ENCODE measurements at places on chromosomes 7 and 10. TPM values are rescaled to one million over a fixed set of nuclear protein-coding genes. Genes with fewer than 3 reads are reported as not detected.

- no peaks in the 10 kb centered on the region for H3K36me3 ChIP-seq
- H3K27ac ChIP-seq = peak overlapping the region; percentile 80
- H3K4me1 ChIP-seq = peaks cover 7% of the 10 kb centered on the region
- no peak for DNase-seq
- H3K27me3 ChIP-seq = no peaks in the 10 kb centered on the region
Observed at GRCh38 chr7:108525327-108525984, 479 bp downstream of the PNPLA8 start.

DNA sequence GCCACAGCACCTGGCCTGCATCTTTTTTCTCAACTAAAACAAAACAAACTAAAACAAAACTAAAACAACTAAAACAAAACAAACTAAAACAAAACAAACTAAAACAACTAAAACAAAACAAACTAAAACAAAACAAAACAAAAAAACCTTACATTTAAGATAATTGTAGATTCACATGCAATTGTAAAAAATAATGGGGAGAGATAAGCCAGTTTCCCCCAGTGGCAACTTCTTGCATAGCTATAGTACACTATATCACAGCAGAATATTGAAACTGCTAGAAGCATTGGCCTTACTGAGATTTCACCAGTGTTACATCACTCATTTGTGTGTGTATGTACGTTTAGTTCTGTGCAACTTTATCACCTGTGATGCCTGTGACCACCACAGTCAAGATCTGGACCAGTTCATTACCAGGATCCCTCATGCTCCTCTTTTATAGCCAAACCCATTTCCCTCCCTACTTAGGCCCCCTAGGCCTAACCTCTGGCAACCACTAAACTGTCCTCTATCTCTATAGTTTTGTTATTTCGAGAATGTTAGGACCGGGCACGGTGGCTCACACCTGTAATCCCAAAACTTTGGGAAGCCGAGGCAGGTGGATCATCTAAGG lies 9.3 kb downstream of the FXYD4 start:
- H3K4me3 ChIP-seq = no peak overlapping the region
- peaks cover 4% of the 10 kb centered on the region for H3K36me3 ChIP-seq
- no peak overlapping the region for H3K27ac ChIP-seq
- DNase-seq = no peak
- no peaks in the 10 kb centered on the region for H3K27me3 ChIP-seq

DNA sequence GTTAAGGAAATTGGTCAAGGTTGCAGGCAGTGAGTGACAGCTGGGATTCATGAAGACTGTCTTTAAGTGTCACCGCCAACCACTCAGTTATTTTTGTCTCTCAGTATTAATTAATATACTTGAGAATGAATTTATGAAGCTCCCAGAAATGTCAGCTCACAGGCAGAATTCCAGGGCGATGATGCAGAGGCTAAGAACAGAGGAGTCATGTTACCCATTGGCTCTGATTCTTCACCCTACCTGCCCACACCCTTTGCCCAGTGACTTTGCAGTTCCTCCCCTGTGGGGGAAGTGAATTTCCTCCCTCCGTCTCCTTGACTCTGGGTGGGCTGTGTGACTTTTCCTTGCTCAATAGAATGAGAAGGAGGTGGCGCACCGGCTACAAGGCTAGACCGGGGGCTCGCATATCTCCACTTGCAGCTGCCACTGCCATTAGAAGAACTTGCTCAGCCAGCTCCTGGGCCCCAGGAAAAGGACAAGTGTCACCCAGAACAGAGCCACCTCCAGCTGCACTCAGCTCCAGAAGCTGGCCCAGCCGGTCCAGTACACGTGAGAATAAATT lies 157.1 kb upstream of the PRKCQ start:
- no peak overlapping the region for H3K4me3 ChIP-seq
- no peaks in the 10 kb centered on the region for H3K4me1 ChIP-seq
- H3K27me3 ChIP-seq = no peaks in the 10 kb centered on the region

DNA sequence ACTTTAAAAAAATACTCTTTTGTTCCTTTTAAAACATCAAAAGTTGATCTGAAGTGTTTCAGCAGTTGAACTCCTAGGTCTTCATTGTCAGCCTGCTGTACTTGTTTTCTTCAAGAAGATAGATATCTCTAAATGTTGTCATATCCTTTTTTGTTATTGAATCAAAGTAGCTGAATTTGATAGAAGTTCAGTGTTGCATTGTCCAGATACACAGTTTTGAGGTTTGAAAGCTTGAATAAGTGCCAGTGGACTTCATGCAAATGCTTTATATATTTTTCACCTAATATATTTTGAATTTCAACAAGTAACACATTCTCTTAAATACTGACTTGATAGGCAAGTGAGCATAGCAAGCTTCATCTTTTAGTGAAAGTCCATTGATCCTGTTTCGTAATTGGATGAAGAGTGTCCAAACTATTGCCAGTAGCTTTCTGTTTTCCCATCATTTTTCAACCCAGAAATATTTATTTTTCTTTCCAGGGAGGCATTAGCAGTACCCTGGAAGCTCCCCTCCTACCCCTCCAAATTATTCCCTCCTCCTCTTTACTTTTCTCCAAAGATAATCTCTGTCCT lies 114.4 kb downstream of the TPST1 start:
- H3K4me3 ChIP-seq = no peak overlapping the region
- no peak overlapping the region for H3K27ac ChIP-seq
- H3K27me3 ChIP-seq = no peaks in the 10 kb centered on the region
- no peaks in the 10 kb centered on the region for H3K4me1 ChIP-seq

DNA sequence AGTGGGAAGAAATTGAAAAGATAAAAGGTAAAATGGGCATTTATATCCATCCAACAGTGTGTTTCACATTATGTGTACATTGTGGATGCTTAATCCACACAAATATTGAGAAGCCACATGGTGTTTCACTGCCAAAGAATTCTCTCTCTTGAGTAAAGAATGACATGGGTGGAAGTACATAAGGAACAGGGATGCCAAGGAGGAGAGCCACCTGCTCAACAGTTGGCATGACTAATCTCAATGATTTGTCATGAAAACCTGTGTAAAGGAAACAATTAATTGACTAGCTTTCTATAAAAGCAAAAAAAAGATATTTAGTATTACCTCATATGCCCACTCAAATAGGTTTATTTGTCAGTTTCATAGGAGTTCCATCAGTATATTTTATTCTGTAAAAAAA lies 43.1 kb downstream of the MAGI2 start:
- no peak for DNase-seq
- H3K36me3 ChIP-seq = no peaks in the 10 kb centered on the region
- H3K4me3 ChIP-seq = no peak overlapping the region
- H3K27me3 ChIP-seq = no peaks in the 10 kb centered on the region

DNA sequence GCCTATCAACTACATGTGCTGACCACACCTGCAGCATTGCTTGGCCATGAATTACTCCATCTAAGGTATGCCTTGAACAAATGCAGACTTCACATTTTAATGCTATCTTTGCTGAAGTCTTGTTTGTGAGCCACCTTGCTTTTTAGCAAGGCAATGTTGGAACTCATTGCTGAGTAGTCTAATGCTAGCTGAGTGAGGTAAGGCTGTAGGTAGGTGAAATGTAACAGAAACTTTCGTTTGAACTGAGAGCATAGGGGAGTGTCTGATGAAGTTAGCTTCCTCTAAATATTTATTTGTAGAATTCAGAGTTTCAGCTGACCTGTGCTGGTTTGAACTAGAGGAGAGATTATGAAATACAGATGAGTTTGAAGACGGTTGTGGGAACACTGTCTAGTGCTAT lies 238.5 kb downstream of the SEMA3A start:
- DNase-seq = no peak
- no peaks in the 10 kb centered on the region for H3K4me1 ChIP-seq
- no peak overlapping the region for H3K27ac ChIP-seq
- H3K4me3 ChIP-seq = no peak overlapping the region

DNA sequence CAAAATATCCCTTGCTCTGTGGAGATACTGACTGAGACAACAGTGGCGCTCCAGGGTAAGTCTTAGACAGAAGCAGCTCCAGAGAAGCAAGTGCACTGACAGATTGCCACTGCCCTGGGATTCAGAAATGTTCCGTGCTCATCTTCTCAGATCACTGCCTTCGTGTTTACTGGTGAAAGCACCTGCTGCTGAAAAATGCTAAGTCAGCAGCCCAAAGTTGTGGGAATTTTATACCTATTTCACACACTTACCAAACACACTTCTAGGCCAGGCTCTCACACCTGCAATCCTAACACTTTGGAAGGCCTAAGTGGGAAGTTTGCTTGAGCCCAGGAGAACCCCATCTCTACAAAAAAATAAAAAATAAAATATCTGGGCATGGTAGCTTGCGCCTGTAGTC lies 63.2 kb upstream of the DLX6 start:
- no peaks in the 10 kb centered on the region for H3K36me3 ChIP-seq
- H3K27ac ChIP-seq = no peak overlapping the region
- no peaks in the 10 kb centered on the region for H3K4me1 ChIP-seq
- H3K4me3 ChIP-seq = no peak overlapping the region
- H3K27me3 ChIP-seq = no peaks in the 10 kb centered on the region

DNA sequence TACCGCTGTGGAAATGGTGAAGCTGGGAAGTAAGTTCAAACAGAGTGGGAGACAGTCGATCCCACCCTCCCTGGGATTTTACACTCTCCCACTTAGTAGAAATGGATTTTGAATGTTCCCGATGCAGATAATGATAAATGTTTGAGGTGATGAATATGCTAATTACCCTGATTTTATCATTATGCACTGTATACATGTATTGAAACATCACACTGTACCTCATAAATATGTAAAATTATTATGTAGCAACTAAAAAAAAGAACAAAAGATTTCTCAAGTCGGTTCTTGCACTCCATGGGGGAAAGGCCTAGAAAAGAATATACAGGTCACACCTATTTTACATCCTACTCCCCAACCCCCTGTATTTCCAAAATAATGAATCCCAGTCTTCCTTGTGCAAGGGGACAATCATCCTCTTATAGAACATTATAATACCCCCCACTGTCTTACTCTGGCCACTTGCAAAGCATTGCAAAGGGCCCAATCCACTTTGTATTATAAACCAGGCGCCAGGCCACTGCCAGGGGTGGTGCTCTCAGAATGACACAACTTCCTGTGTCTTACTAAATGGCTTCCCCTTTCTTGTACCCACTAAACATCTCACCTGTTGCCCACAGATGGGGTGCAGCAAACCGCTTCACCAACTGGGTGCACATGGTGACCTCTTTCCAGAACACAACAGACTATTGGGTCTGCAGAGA lies 20.6 kb upstream of the OR2AE1 start:
- no peak overlapping the region for H3K27ac ChIP-seq
- peaks cover 8% of the 10 kb centered on the region for H3K4me1 ChIP-seq
- peaks cover 22% of the 10 kb centered on the region for H3K36me3 ChIP-seq
- no peak for DNase-seq
- no peaks in the 10 kb centered on the region for H3K27me3 ChIP-seq

- peak overlapping the region; percentile 83 for H3K27ac ChIP-seq
- H3K4me1 ChIP-seq = peaks cover 11% of the 10 kb centered on the region
- H3K4me3 ChIP-seq = peak overlapping the region; percentile 65
- DNase-seq = no peak
- H3K36me3 ChIP-seq = no peaks in the 10 kb centered on the region
Observed at GRCh38 chr10:103916254-103916653, 1.7 kb downstream of the STN1 start.

DNA sequence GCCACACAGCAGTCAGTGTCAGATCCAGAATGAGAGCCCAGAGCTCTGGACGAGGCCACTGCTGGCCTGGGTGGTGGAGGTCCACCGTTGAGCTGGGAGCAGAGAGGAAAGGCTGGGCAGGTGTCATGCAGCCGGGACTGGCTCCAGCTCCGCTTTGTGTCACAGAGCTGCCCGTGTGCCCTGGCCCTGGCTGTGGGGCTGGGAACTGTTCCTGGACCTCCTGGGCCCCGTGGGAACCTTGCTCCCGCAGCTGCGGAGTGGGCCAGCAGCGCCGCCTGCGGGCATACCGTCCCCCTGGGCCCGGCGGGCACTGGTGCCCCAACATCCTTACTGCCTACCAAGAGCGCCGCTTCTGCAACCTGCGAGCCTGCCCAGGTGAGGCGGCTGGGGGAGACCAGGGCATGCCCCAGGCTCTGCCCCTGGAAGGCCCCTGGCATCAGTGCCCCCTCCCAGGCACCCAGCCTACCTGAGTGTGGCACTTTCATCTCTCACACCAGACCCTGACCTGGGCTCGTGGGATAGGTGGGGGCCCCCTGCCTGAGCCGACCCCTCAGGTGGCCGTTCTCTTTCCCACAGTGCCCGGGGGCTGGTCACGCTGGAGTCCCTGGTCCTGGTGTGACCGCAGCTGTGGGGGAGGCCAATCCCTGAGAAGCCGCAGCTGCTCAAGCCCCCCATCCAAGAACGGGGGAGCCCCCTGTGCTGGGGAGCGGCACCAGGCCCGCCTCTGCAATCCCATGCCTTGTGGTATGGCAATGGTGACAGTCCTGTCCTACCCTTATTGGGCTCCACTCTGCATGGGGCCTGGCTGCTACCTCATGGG lies 18.8 kb upstream of the ZNF862 start:
- H3K27ac ChIP-seq = no peak overlapping the region
- H3K4me1 ChIP-seq = no peaks in the 10 kb centered on the region
- H3K36me3 ChIP-seq = no peaks in the 10 kb centered on the region
- no peak for DNase-seq
- H3K27me3 ChIP-seq = no peaks in the 10 kb centered on the region

DNA sequence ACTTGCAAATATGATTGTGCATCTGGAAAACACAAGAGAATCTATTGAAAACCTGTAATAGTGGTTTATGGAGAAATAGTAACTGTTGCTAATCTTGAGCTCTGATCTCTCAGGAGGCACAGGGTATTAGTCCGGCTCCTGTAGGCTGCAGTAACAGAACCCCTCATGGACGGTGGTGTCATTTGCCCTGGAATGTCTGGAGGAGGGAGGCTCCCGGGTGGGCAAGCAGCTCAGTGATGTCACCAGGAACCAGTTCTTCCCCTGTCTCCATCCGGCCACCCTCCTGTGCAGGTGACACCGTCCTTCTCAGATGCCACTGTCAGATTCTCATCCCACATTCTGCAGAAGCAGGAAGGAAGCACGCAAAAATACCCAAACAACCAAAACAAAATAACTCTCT lies 29.3 kb downstream of the INPP5A start:
- no peak overlapping the region for H3K27ac ChIP-seq
- peaks cover 42% of the 10 kb centered on the region for H3K4me1 ChIP-seq
- H3K4me3 ChIP-seq = no peak overlapping the region
- no peak for DNase-seq
- no peaks in the 10 kb centered on the region for H3K36me3 ChIP-seq

GRCh38 chr10:58648131-58648530 lies 135.5 kb downstream of the BICC1 start:
- H3K27me3 ChIP-seq = no peaks in the 10 kb centered on the region
- no peak overlapping the region for H3K27ac ChIP-seq

GRCh38 chr10:112307358-112308124 lies 24.3 kb downstream of the TECTB start:
- no peak overlapping the region for H3K4me3 ChIP-seq
- H3K36me3 ChIP-seq = no peaks in the 10 kb centered on the region
- H3K27me3 ChIP-seq = no peaks in the 10 kb centered on the region
- no peaks in the 10 kb centered on the region for H3K4me1 ChIP-seq
- DNase-seq = no peak

NRBF2 gene
- total RNA-seq = 17.8 TPM

AKR1C1 gene
- total RNA-seq = 0.64 TPM

AGMO gene
- total RNA-seq = not detected

DKK1 gene
- total RNA-seq = 0.77 TPM

CARD11 gene
- 72.0 TPM for total RNA-seq

C10orf143 gene
- total RNA-seq = 2.8 TPM

Data from GM12878 (cell line).